GM23248 (cell line): ENCODE measurements at places on chromosomes 16 and 17. TPM values are rescaled to one million over a fixed set of nuclear protein-coding genes. Genes with fewer than 3 reads are reported as not detected.

The PRSS22 gene
- total RNA-seq: not detected in 2 replicates

The CNTNAP4 gene
- not detected in 2 replicates for total RNA-seq

The ZDHHC7 gene
- total RNA-seq: 71.8 and 95.2 TPM in 2 replicates

The FOXJ1 gene
- total RNA-seq: not detected in 2 replicates

The ZFP3 gene
- 1.5 and 1.9 TPM in 2 replicates for total RNA-seq

The ZPBP2 gene
- total RNA-seq: not detected in 2 replicates

The ENPP7 gene
- not detected in 2 replicates for total RNA-seq

The RAMP2 gene
- total RNA-seq: 3.7 TPM in 1 of 2 replicates, not detected in the other

The TP53TG3C gene
- total RNA-seq: not detected in 2 replicates

The COX4I1 gene
- 310 and 390 TPM in 2 replicates for total RNA-seq

The OR2C1 gene
- total RNA-seq: 0.51 TPM in 1 of 2 replicates, not detected in the other

The MYH11 gene
- not detected in 2 replicates for total RNA-seq

The PROCA1 gene
- total RNA-seq: 0.65 TPM in 1 of 2 replicates, not detected in the other

The MAF gene
- 0.22 TPM in 1 of 2 replicates, not detected in the other for total RNA-seq

The DLG4 gene
- 13.1 and 23.8 TPM in 2 replicates for total RNA-seq

The CNGB1 gene
- not detected in 2 replicates for total RNA-seq

The NPIPB8 gene
- not detected in 2 replicates for total RNA-seq

The MYO1C gene
- total RNA-seq: 206 and 218 TPM in 2 replicates

The FAM83G gene
- total RNA-seq: 26.2 and 27.7 TPM in 2 replicates

The PIPOX gene
- not detected in 2 replicates for total RNA-seq

The CLDN7 gene
- 4.5 and 5.4 TPM in 2 replicates for total RNA-seq

The MPP2 gene
- 5.1 and 13.8 TPM in 2 replicates for total RNA-seq

The SCARF1 gene
- 0.25 TPM in 1 of 2 replicates, not detected in the other for total RNA-seq

The NPIPA5 gene
- 1.4 TPM in 1 of 2 replicates, not detected in the other for total RNA-seq

The ACAP1 gene
- total RNA-seq: 0.89 and 4.4 TPM in 2 replicates

The PDIA2 gene
- not detected in 2 replicates for total RNA-seq

The PARN gene
- total RNA-seq: 35.0 and 53.1 TPM in 2 replicates

The C1QL1 gene
- total RNA-seq: 0.86 TPM in 1 of 2 replicates, not detected in the other
